ENCODE measurements at places on chromosomes 7 and 10.

DNA sequence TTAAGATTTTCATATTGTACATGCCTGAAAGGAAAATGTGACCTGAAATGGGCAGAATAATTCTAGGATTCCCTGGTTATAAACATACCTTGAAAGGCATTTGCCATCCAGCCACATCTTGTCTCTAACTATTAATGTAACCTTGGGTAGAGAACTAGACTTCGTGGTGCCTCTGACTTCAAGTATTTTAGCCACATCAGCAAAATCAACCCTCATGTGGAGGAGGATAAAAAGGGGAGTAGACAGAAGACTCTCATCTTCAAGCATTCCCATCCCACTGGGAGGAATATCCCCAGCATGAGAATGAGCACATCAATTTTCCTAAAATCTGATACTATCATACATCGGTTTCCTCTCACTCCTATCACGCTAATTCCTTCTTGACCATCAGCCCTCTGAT is 164.7 kb upstream of the NOBOX start:
- DNase-seq: no peak

- DNase-seq: no peak
These were observed 34.0 kb upstream of the PAPSS2 start for GRCh38 chr10:87625661-87626060.

DNA sequence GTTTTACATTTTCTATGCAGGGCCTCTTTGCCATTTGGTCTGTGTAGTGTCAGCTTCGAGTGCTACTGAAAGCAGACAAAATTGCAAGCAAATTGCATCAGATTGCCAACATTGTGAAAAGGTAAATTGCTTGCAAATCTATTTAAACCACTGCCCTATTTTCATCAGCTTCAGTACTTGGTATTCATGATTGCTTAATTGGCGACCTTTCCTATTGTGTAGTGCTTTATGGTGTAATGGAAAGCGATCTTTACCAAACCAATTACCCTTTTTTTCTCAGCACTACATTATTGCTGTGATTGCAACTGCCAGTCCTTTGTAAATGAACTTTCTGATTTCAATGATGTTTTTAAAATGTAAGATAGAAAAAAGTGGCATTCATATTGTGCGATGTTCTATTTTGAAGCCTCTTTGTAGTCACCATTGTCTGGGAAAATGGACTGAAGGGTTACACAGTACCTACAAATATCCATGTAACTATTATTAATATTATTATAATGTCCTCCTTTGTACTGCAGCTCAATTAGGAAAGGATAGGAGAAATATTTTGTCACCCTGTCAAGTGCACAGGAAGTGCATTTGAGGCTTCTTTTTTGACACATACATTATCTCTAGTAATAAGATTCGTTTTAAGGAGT is 177.7 kb upstream of the SP8 start:
- no peak for DNase-seq

DNA sequence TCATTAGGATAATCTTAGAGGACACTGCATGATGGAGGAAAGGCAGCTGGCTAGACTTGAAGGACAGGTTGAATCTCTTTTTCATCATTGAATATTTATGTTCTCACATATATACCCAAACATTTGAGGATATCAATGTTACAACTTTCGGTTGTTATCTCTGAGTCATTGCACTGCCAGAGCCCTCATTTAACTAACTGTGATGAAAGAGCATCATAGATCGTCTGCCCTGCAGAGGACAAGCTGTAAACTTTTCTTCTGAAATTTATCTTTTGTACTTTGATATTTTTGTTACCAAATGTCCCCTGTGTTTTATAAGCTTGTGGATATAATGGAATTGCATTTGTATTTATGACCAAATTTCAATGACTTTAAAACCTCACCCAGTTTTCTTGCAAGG is 298.7 kb downstream of the PHF14 start:
- DNase-seq: no peak

DNA sequence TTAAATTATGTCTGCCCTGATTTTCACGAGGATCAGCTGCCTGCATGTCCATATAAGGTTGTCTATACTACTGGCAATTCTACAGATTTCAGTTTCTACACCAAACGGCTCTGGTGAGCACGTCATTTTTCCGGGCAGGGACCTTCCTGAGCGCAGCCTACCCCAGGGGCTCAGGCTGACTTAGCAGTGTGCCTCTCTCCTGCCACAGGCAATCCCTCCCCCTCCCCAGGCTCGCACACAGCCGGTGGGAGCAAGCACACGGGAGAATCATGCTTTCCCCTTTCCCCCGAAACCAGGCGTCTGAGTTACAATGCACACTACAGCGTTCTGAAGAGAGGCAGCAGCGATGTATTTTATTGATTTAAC is 1.7 kb downstream of the KLF6 start:
- DNase-seq: peak; percentile 75
